ENCODE measurements at places on chromosomes 1 and 21.

GRCh38 chr1:159141584-159142390, 29.6 kb upstream of the CADM3 start:
- DNase-seq: peak; percentile 78

- DNase-seq: peak; percentile 82
These were observed 14.1 kb downstream of the PEA15 start for GRCh38 chr1:160219062-160219929.

DNA sequence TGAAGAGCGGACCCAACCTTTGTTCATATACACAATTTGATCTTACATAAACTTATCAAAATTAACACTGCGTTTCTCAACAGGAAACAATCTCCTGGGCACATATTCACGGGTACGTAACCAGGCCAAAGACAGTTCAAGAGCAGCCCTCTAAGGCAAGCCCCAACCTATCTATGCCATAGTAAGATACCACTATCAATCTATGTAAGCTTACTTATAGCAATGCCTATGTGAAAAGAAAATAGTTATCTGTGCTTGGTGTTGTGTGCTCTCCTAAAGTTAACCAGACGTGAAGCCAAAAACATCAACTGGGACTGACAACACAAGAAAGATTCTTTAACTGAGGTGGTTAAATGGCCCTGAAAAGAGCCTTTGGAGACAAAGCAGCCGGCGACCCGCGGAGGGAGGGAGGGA, 49.4 kb upstream of the BOLA1 start:
- peak; percentile 21 for DNase-seq

- DNase-seq: no peak
These were observed 76.7 kb upstream of the GPR88 start for GRCh38 chr1:100461222-100461621.

DNA sequence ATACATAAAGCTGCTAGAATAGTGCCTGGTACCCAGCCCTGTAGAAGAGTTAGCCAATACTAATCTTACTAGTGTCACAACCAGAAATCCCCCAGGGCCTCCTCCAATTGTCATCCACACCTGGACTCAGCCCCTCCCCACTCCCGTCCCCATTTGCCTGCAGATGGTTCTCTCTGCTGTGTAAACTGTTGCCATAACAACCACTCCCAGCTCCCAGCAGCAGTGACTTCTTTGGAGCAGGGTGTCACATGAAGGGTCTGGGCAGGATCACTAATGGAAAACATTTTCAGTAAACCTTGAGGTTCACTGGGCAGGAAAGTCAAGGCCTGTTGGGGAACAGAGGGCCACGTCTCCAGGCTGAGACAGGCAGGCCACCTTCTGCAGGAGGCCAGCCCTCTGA, 126.0 kb upstream of the IPO9 start:
- DNase-seq: no peak

Data from EL (cell line).